ENCODE measurements at places on chromosomes 1 and 21.
A peak's percentile ranks its signal among the peaks of the same experiment; 100 is the strongest.

DNA sequence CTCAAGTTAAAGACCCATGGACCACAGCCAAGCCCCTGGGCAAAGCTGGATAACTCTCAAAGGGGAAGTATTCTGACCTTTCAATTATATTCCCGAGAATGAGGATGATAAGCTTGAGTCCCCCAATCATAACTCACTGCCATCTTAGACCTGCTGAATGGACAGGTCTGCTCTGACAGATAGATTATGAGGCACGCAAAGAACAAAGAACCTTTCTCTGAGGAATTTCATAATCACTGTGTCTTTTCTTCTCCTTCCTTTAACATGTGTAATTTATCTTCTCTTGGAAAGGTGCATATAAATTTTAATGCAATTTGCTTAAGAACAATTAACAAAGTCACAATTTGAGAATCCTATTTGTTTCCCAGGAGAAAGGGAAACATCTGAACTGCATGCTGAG is 22.0 kb downstream of the PIGM start:
- no peak for DNase-seq

DNA sequence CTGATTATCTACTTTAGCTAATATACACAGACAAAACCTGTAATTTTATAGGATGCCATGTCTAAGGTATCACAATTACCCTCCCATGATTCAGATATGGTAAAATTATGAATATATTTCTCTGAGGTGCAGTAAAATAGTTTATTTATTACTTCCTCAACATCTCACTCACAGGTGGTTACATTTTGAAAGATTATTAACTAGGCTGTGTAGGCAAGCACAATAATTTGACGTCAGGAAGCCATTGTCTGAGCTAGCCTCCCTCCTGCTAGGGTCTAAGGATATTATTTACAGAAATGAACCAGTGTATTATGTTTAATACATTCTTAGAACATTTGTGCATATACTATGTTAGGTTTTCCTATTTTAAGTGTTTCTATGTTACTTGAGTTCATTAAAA is 69.9 kb upstream of the ADGRL2 start:
- no peak for DNase-seq

DNA sequence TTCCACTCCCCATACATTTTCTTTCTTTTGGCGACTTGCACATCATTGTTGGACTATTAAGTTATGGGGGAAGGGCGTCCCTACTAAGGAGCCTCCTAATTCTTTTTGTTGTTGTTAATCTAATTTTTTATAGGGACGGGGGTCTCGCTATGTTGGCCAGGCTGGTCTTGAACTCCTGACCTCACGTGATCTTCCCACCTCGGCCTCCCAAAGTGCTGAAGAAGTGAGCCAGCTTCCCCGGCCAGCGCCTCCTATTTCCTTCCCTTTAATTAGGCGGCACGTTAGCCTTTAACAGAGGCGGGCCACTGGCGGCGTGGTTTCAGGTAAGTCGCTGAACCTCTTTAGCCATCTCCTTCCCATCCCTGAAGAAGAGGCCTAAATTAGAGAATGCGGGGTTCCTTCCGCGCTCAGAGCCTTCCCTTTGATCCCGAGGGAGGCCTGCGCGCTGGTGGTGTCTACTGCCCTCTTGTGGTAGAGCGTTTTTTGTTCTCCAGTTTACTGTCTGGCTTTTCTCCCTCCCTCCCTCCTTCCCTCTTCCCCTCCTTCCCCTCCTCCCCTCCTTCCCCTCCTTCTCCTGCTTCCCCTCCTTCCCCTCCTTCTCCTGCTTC is 38.1 kb downstream of the TNFRSF9 start:
- peak; percentile 47 for DNase-seq

DNA sequence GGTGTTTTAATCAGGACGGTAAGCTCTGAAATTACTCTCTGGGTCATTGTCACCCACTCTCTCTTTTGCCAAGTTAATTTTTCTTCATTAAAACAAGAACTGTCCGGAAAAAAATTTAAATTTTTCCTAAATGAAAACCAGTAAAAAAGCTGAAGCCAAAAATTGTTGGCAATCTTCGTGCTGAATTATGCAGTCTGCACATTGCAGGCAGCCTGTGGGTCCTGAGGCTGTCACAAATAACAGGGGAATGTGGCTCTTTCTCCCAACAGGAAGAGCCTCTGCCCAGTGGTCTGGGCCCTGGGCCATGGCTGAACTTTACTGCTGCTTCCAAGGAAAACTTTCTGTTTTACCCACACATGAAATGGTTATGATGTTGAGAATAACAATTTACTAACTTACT is 153.9 kb upstream of the SPAG17 start:
- no peak for DNase-seq

DNA sequence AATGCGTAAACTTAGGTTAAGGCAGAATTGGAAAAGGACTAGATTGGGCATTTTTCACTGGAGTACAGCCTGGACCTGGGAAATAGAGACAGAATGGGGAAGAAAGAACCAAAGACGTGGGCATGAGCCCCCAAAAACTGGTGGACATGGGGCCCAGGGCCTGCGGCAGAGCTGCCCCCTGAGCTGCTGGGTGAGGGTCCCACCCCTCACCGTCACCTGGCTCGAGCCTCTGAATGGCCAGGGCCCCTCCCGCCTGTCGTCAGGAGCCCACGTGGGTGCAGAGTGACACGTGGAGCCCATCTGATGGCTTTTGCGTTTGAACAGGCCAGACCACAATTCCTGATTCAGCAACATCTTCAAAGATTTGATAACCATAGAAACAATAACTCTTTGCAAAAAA is 360.9 kb upstream of the VAMP3 start:
- no peak for DNase-seq

DNA sequence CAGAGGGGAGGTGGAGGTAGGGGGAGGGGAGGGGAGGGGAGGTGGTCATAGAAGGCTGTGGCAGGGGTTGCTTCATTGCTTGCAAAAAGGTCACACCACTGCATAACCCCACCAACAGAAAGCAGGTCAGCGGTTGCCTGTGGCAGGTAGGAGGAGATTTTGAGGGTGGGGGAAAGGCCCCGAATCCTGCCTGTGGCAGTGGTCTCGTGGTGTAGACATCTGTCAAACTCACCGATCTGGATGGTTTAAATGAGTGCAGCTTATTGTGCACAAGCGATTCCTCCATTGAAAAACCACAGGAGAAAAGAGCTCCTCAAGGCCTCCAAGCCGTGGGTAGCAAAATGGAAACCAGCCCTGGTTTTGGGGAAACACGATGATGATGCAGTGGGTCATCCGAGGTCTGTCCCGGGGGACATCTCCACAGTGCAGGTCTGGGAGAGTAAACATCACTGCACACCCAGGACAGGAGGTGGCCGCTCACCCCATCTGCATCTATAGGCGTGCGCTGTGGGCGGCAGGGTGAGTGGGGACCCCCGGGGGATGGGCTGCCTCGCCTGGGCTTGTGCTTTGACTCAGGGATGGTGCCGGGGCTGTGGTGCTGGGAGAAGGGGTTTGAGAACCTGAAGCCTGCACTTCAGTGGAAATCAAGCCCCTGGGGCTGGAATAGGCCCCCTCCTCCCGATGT is 112.3 kb downstream of the CRYAA start:
- DNase-seq, result no peak

GRCh38 chr21:36728371-36729111 is 29.6 kb downstream of the SIM2 start:
- DNase-seq, result no peak
